ENCODE measurements at places on chromosomes 5 and 9.

DNA sequence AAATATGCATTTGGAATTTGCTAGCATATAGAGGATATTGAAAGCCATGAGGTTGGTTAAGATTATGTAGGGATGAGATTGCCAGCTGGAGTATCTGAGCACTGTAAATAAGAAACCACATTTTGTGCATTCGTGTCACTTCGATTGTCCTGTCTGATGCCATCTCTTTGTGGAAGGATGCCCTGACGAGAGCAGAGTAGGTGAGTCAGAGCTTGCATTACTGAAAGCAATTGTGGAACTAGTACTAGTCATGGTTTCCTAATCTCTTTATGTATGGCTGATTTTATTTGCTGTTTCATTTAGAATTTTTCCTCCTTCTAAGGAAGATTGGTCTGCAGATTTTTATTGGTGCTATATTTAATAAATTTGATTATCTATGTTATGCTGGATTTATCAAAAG is 14.5 kb upstream of the TAS2R1 start:
- DNase-seq: no peak

DNA sequence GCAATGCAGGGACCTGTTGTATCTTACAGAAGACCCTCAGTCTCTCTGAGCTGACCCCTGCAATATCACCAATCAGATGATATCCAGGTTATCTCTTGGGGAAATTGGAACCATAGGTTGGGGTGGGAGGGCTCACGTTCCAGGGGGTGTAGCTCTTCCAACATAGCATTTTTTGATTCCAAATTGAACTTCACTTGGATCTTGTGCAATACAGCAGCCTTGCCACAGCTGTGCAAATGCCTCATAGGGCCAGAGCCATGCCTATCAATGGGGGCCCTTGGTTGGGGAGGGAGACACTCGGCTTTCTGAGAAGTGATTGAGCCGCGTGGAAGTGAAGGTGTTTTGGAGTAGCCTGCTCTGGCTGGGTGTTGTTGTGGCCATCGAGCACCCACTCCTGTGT is 117.2 kb upstream of the PITX1 start:
- DNase-seq: no peak

DNA sequence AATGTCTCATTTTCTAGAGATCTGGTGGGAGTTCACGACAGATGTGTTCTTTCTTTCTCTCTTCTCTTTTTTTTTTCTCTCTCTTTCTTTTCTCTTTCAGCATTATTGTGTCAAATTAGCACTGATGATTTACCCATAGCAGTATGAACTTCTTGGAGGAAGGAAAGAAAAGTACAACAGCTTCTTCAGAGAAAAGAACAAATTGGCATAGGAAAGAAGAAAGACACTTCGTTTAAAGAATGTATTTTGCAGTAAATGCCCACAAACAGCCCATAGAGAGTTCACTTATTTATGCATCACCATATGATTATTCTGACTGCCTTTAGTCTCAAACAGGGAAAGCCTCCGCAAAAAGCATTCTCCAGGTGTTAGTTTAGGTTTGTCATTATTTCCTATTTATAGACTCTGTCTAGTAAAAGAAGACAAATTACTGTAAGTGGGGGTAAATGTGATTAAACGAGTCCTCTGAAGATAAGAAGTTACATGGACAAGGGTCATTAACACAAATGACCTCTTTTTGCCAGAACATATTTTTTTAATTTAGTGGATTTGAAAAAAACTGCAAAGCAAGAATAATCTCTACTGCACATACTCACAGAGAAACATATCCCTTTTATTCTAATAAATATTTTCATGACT is 68.0 kb downstream of the POU5F2 start:
- DNase-seq: no peak

GRCh38 chr5:96143450-96143849 is 181.8 kb upstream of the ELL2 start:
- DNase-seq: no peak

- peak; percentile 50 for DNase-seq
Measured at GRCh38 chr9:70413464-70413798, 1.0 kb downstream of the KLF9 start.

DNA sequence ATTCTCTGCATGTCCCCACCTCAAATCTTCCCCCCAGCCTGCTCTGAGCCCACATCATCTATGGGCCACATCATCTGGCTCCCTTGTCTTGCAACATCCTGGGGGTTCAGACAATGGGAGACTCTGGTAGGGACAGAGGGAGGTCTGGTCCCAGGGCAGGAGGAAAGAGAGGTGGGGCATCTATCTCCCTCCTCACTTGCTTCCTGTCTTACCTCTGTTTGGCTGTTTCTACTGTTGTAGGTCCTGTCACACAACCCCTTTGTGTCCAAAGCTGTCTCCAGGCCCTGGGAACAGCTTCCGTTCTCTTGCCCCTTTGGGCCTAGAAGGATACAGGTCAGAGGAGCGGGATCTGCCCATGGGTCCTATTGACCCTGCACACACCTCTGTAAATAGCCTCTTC is 227.2 kb downstream of the NSG2 start:
- DNase-seq: no peak

GRCh38 chr5:133246376-133247150 is 194.8 kb downstream of the HSPA4 start:
- no peak for DNase-seq

GRCh38 chr5:39164529-39165402 is 54.6 kb downstream of the FYB1 start:
- DNase-seq: no peak

- DNase-seq: no peak
Measured at GRCh38 chr5:2381070-2381469, 370.4 kb downstream of the IRX2 start.

DNA sequence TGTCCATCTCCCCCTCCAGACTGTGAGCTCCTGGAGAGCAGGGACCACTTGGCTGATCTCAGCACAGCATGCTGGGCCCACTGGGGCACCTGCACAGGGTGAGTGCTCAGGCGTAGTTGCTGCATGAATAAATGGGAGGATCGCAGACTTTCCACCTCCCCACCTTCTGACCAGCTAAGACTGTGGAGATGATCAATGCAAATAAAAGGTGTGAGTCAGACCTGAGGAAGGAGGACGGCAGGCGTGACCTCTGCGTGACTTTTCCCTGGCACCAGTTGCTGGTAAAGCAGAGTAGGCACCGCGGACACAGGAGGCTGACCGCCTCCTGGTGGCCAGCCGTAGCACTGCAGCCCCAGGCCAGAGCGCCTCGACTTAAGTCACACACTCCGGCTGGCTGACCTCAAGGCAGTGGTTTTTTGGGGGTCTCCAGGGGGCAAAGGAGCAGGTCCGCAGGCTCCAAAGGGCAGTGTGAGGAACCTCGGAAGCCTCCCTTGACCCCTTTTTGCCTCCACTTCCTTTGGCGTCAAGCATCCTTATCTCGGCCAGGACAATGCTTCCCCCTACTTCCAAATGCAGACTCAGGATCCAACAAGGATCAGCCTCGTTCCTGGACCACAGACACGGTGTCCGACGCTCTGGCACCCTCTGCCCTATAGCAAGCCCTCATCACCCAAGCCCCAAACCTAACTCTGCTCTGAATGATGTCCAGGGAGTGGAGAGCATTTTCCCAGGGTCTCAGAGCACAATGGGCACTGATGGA is 12.7 kb upstream of the TDRD7 start:
- DNase-seq: peak; percentile 46

DNA sequence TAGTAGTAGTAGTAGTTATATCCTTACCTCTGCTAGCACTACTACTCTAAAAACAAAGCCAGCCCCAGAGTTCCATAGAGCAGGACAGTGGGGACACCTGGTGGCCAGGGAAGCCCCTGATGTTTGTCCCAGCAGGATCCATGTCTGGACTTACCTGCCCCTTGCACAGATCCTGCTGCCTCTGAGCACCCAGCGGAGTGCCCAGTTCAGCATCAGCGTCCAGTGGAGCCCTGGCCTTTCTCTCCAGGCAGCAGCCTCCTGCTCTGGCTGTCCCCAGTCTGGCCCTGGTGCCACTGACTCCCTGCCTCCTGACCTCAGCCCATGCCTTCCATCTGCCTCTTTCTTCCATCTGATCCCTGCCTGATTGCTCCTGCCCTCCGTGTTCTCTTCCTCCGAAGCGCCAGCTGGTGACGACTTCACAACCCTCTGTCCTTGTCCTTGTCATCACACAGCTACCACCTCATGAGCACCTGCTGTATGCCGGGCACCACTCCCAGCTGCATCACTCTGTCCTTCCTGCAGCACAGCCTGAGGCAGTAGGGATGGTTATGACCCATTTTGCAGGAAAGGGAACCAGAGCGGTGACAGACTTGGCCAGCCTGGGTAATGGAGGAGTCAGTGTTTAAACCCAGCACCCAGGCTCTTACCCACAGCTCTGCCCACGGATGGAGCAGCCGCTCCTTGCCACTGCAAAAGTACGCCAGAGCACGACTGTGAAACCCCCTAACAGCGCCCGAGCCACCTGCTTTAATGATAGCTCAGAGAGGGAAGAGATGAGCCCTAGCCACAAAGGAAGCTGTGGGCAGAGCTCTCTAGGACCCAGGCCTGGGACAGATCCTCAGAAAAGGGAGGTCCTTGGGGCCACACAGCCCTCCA is 11.5 kb downstream of the SARDH start:
- DNase-seq: no peak

DNA sequence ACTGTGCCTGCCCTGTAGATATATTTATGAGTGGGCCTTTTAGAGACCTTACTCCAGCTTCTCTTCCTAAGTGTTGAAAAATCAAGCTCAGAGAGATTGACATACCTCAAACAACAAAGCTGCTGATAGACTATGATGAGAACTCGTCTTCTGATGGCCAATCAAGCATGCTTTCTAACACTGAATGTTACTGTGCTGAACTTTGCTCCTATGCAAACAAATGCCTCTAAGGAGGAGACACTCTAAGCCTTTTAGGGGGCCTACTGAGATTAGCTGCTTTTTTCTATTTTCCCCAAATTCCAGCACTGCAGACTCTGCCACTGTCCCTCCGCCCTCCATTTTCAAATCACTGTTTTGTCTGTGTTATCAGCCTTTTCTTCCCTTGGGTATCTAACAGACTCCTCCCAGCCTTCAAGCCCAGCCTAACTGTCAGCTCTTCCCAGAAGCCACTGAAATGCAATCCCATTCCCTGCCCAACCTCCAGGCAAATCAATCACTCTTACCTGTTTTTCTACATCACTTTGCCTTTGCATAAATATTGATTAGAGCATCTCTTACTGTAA is 39.5 kb downstream of the TXNDC8 start:
- no peak for DNase-seq

- no peak for DNase-seq
Measured at GRCh38 chr5:159105145-159106053, 5.7 kb upstream of the EBF1 start.

DNA sequence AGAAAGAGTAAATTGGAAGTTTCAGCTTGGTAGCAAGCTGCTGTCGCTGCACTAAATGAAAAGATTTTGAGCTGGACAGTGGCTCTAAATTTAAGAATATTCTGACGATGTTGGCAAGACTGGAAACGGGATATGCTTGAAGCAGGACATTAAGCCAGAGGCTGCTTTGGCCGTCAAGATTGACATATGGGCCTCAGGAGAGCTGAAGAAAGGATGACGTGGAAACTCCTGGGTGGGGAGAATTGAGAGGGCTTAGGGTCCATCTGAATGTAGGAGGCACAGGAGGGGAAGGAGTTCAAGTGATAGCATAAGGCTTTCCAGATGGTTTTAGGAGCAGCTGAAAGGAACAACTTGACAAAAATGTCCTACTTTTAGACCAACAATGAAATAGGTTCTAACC is 108.9 kb downstream of the PAPPA start:
- DNase-seq: no peak

GRCh38 chr9:136526625-136527066 is 19.2 kb downstream of the NOTCH1 start:
- DNase-seq: no peak

DNA sequence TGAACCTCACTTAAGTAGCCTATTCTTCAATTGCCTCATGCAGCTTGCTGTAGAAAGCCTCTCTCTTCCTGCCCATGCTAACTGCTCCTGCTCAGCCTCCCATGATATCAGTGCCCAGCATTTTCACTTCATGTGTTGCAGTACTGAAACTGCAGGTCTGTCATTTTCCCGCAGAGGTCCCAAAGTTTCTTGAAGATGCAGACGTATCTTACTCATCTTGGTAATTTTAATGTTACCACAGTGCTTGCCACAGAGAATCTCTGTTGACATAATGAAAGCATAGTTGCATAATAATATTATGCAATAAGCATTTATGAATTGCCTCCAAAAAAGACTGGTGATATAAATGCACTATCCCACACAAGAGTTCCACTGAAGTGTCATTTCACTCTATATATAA is 561.1 kb upstream of the DAP start:
- no peak for DNase-seq

GRCh38 chr5:97550164-97550563 is 367.1 kb upstream of the RIOK2 start:
- DNase-seq: no peak

DNA sequence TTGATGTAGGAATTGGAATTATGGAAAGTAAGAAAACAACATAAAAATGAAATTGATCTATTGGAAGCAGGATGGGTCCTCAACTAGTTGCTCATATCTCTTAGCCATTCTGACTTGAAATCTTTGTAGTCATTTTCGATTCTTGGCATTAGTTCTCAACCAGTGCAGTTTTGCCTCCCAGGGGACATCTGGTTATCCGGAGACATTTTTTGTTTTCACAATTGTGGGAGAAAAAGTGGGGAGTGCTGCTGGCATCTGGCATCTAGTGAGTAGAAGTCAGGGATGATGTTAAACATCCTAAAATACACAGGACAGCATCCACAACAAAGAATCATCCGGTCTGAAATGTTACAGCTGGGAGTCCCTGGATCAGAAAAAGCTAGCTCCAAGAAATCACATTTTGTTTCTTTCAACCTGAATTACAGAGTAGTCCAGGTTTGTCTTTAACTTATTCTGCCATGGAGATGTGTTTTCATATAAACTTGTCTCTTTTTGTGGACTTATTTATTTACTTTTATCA is 74.9 kb downstream of the FBXL7 start:
- no peak for DNase-seq

- peak; percentile 54 for DNase-seq
Measured at GRCh38 chr5:87411973-87412629, 629 bp downstream of the CCNH start.

GRCh38 chr5:146426305-146426704 is 20.8 kb upstream of the TCERG1 start:
- DNase-seq: no peak

GRCh38 chr5:74127381-74128320 is 501.7 kb downstream of the ARHGEF28 start:
- DNase-seq: no peak
